ENCODE measurements at places on chromosomes 11 and 22. TPM values are rescaled to one million over a fixed set of nuclear protein-coding genes. Genes with fewer than 3 reads are reported as not detected.

The FGF3 gene
- polyA plus RNA-seq = not detected

- no peak for DNase-seq
These were observed 8.6 kb downstream of the TTLL8 start for GRCh38 chr22:50049299-50050195.

The LDLRAD3 gene
- polyA plus RNA-seq = 7.2 TPM

The MTA2 gene
- polyA plus RNA-seq = 52.8 TPM

The UPK3A gene
- polyA plus RNA-seq = 15.4 TPM

DNA sequence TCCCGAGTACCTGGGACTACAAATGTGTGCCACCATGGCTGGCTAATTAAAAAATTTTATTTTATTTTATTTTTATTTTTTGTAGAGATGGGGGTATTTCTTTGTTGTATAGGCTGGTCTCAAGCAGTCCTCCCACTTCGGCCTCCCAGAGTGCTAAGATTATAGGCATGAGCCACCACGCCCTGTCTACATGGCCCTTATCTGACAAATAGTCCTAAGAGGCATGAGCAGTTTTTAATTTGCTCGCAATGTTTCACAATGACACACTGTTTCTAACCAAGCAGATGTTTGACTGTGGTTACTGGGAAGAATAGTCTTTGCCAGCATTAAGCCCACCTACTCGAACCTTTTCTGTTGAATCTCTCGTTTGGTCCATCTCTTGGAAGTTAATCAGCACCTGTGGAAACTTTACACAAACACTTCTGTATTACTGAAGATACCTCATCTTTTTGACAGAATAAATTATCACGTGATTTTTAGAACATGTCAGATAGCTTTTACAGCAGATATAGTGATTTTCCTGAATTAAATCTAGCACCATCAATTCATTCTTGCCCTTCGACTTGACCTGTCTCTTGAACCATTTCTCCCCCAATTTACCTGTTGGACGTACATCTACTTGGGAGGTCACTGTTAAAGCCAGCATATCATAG is 71.4 kb downstream of the MTMR3 start:
- no peak for DNase-seq

The POLD3 gene
- 15.9 TPM for polyA plus RNA-seq

The KCNJ4 gene
- polyA plus RNA-seq = not detected

The RAPSN gene
- 0.05 TPM for polyA plus RNA-seq

The APOA1 gene
- 5.2 TPM for polyA plus RNA-seq

- DNase-seq = no peak
These were observed 151.5 kb downstream of the AASDHPPT start for GRCh38 chr11:106228996-106229395.

The SCUBE2 gene
- polyA plus RNA-seq = 24.5 TPM

GRCh38 chr11:11514246-11514645 is 107.6 kb downstream of the GALNT18 start:
- no peak for DNase-seq

- DNase-seq = no peak
These were observed 20.6 kb upstream of the EIF3M start for GRCh38 chr11:32562839-32563599.

- no peak for DNase-seq
These were observed 39.1 kb downstream of the PITPNB start for GRCh38 chr22:27879923-27880322.

The OR5A1 gene
- not detected for polyA plus RNA-seq

The SAA2 gene
- polyA plus RNA-seq = 13.7 TPM

The RCOR2 gene
- polyA plus RNA-seq = 2.0 TPM

- no peak for DNase-seq
These were observed 36.7 kb downstream of the CAPN1 start for GRCh38 chr11:65218446-65218845.

The SCN3B gene
- 2.3 TPM for polyA plus RNA-seq

The MYOD1 gene
- polyA plus RNA-seq = not detected

GRCh38 chr11:110431051-110431672 is 1.4 kb downstream of the FDX1 start:
- no peak for DNase-seq

GRCh38 chr11:12361682-12362081 is 15.7 kb upstream of the PARVA start:
- no peak for DNase-seq

- peak; percentile 80 for DNase-seq
These were observed 45.4 kb upstream of the ATXN10 start for GRCh38 chr22:45626198-45626651.

The NNMT gene
- 388 TPM for polyA plus RNA-seq

The CRYBB1 gene
- polyA plus RNA-seq = 1.4 TPM

GRCh38 chr11:45726493-45727054 is 61.2 kb upstream of the CHST1 start:
- DNase-seq = no peak

GRCh38 chr11:80196041-80196440 is 755.2 kb upstream of the TENM4 start:
- DNase-seq = no peak
